M059J (cell line): ENCODE measurements at places on chromosomes 5 and 9.

- DNase-seq: peak; percentile 90
Measured at GRCh38 chr5:174690271-174690670, 34.1 kb upstream of the MSX2 start.

GRCh38 chr5:154943527-154943926, 2.7 kb downstream of the MRPL22 start:
- no peak for DNase-seq

DNA sequence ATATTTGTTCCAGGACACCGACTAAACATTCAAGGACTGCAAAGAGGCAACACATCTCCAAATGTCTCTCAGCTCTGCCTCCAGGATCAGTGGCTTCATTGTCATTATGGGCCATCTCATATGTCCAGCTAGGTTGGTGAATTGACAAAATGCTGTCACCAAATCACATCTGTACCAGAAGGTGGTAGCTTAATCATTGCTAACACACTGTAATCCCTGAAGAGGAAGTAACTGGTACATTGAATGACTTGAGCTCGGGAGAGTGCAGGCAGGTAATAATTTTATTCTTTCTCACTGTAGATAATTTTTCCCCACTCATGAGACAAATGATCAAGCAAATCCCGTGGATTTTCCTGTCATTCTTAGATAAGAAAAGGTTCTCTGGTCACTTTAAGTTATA, 169.8 kb downstream of the SEMA6A start:
- no peak for DNase-seq

DNA sequence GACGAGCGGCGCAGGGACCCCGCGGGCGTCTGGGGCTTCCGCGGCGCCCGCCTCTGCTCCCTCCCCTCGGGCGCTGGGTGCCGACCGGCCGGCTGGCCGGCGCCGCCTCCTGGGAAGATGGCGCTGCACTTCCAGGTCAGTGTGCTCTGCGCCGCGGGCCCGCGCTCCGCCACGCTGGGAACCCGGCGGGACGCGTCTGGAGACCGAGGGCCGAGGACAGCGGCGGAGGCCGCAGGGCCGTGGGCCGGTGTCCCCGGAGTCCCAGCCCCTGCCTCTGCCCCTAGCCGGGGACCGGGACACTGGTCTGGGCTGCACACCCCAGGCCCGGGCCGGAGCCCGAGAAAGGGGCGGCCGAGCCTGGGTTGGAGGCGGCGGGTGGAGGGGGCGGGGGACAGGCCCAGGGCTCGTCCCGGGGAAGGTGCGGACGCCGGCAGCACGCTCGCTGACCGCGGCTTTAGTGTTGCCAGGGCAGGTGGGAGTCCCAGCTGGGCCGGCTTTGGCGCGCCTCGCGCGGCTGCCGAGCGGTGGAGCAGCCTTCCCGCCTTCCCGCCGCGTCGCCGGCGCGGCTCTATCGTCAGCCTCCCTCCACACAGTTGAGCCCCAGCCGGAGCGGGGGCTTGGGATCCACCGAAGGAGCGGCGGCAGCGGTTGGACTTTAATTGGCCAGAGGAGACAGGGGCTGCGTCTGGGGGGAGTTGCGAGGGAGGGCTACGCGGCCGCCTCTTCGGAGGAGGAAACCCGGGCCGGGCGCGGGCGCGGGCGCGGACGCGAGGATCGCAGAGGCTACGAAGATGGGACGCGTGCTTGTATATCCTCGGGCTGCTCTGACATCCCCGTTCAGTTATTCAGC, at the start of gene RANBP17:
Gene RANBP17, plus strand, starts transcription at position 102 of the 850 bp plus-strand sequence.
- DNase-seq: no peak

GRCh38 chr5:57675236-57675635, 192.6 kb upstream of the ACTBL2 start:
- DNase-seq: peak; percentile 61

- no peak for DNase-seq
Measured at GRCh38 chr9:111910428-111910827, 13.8 kb downstream of the UGCG start.

GRCh38 chr5:66323529-66323895, 179.4 kb downstream of the SREK1 start:
- DNase-seq: no peak

DNA sequence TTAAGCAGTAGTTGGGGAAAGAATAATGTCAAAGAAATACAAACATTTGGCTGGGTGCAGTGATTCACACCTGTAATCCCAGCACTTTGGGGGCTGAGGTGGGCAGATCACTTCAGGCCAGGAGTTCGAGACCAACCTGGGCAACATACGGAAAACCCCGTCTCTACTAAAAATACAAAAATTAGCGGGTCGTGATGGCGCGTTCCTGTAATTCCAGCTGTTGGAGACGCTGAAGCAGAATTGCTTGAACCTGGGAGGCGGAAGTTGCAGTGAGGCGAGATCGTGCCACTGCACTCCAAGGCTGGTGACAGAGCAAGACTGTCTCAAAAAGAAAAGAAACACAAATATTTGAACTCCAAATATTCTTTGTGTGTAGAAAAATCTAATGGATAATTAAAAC, 4.7 kb downstream of the MATR3 start:
- DNase-seq: no peak

GRCh38 chr5:154059583-154059982, 20.8 kb downstream of the MFAP3 start:
- no peak for DNase-seq
